Hepatic stellate cell (primary cell): ENCODE measurements at places on chromosomes 16 and 17.

- DNase-seq: no peak
Measured at GRCh38 chr16:11422381-11423314, 77.4 kb downstream of the RMI2 start.

- DNase-seq: no peak
Measured at GRCh38 chr17:81516439-81516838, 3.8 kb upstream of the ACTG1 start.

GRCh38 chr17:4205917-4206316, 57.9 kb downstream of the ANKFY1 start:
- no peak for DNase-seq

DNA sequence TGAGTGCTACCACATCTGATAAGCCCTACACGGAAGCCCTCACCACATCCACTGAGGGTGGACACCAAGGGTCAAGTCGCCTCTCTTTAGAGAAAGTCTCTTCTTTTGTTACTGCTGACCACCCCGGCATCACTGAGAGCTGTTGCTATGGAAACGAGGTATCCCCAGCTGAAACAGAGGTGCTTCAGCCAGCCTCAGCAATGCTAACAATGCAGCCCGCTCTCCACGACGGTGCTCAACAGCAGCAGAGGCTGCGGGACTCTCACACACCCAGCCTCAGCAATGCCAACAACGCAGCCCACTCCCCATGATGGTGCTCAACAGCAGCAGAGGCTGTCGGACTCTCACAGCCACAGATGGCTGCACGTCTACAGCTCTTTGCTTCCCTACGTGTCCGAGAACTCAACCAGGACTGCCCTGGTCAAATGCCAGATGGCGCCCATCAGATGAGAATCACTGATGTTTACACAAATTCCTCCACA, 41.4 kb downstream of the VPS53 start:
- DNase-seq: no peak

DNA sequence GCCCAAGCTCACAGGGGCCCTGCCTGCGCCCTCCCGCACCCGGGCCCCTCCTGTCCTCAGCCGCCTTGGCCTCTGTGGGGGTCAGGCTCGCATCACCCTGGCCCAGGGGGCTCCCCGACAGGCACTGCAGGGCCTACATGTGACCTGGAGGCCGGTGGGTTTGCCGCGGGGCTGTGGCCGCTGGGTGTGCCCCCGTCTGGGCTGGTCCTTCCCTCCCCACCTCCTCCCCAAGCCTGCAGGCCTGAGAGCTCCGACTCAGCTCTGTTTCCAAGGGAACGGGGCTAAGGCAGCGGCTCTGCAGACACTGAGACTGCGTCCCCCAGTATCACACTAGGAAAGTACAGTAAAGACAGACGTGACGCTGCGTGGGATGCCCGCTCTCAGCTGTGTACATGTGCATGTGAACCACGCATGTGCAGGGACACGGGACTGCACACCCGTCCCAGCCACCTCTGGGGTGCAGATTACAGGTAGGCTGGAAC, 16.5 kb upstream of the WDR45B start:
- no peak for DNase-seq

DNA sequence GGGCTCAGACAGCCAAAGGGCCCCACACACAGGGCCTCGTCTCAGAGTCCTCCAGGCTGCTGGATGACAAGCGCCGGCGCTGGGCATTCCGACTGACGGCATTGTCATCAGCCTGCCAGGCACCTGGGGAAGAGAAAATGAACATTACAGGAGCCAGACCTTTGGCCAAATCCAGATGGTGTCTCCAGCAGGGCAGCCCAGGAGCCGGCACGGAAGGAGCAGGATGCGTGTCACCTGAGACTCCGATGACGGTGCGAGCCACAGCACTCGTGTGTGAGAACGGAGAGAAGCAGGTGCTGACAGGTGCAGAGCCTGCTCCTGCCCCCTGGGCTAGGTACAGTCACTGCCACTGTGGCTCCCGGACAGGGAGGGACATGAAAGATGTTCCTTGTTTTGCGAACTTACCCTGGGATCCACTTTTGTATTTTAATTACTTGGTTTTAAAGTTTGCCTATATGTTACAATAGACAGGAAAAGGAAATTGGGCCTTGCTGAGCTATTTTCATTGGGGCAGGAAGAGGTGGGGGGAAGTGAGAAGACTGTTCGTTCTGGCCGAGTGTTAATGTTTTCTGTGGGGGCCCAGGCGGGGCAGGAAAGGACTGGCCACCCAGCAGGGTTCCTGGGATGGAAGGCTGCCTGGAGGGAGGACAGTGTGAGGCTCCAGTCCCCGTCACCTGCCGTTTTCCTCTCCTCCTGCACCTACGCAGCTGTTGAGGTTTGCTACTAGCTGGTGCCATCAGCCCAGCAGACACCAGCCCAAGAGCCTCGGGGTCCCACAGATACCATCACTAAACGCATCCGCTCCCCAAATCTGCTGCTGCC, 4.4 kb upstream of the FOXJ1 start:
- no peak for DNase-seq

- no peak for DNase-seq
Measured at GRCh38 chr16:12435730-12436129, 368.0 kb downstream of the CPPED1 start.

DNA sequence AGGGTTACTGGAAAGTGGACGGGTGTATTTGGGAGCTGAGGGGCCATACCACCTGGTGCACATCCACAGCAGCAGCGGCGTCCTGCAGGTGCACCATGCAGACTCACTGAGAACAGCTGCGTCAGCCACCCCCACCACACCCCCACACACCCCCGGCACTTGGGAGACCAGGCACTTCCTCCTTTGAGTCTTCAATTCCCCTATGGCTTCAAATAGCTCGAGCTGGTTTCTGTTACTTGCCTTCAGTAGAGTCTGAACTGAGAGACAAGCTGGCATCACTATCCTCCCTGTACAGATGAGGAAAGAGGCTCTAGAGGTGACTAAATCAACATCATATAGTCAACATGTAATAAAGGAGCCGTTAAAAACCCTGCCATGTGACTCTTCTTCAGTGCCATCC, 15.4 kb downstream of the CUEDC1 start:
- no peak for DNase-seq

- peak; percentile 81 for DNase-seq
Measured at GRCh38 chr17:41548844-41549595, 20.9 kb upstream of the KRT19 start.

DNA sequence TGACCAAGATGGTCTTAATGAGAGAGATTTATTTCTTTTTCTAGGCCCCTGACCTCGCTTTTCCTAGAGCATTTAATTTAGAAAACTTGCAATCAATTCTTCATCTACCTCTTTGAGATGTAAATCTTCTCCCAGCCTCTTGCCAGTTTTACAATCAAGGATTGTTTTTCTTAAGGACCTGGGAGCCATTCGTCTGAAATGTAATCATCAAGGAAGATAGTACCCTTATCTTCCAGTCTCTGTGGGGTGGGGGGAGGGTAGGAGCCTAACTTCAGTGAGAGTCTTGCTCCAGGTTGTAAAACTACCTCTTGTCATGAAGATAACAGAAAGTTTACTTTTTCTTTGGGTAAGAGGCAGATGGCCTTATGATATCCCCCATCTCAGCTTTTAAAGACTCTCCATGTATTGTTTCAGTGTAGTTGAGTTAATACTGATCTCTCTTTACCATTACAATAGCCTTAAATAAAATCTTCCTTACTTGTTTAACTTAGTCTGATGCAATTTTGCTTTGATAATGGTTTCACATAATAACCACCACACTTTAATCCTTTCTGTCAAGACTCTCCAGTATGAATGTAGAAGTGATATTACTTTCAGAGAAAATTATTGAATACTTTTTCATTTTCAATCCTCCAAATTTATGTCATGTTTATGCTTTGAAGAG, 110.2 kb upstream of the CPHXL start:
- DNase-seq: no peak

DNA sequence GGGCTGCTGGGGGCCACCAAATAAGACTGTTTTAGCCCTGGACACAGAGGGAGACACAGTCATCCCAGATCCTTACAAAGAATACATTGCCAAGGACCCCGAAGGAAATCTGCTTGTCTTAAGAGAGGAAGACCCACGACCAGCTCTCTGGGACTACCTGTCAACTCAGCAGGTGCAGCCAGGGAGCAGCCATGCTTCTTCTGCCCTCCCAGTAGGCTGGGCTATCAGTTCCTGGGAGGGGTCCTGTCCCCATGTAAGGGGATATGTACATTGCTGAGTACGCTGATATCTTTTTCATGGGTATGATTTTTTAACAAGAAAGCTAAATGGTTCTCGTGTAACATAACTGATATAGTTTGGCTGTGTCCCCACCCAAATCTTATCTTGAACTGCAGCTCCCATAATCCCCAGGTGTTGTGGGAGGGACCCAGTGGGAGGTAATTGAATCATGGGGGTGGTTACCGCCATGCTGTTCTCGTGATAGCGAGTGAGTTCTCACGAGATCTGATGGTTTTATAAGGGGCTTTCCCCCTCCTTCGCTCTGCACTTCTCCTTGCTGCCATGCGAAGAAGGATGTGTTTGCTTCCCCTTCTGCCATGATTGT, 11.3 kb downstream of the SSTR2 start:
- DNase-seq: no peak

GRCh38 chr16:74487634-74488495, 66.6 kb upstream of the CLEC18B start:
- DNase-seq: no peak

GRCh38 chr17:48527547-48527932, 3.3 kb downstream of the HOXB1 start:
- no peak for DNase-seq

DNA sequence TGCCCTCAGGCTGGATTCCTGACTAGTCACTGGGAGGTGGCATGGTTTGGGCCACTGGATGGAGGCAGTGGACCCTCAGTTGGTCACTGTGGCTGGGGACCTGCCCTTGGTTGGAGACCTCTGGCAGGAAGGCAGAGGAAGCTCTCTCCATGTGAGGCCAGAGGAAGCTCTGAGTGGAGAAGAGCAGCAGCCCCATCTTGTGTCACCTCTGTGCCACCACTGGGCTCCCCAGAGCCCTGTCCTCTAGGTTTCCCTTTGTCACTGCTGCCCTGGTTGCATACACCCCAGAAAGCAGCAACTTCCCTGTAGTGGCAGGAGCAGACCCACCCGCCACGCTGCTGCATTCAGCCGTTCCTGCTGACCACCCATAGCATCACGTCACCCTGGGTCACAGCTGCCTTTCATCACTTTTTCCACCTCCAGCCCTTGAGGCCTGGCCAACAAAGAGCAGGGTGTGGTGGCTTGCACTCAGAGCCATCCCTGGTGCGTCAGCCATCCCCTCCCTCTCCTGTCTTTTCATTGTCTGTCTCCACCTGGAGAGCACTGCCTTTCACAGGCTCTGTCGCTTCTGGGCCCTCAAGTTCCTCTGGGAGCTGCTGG, 11.9 kb downstream of the CTRL start:
- no peak for DNase-seq

GRCh38 chr16:73255031-73255430, 207.1 kb upstream of the ZFHX3 start:
- DNase-seq: no peak

DNA sequence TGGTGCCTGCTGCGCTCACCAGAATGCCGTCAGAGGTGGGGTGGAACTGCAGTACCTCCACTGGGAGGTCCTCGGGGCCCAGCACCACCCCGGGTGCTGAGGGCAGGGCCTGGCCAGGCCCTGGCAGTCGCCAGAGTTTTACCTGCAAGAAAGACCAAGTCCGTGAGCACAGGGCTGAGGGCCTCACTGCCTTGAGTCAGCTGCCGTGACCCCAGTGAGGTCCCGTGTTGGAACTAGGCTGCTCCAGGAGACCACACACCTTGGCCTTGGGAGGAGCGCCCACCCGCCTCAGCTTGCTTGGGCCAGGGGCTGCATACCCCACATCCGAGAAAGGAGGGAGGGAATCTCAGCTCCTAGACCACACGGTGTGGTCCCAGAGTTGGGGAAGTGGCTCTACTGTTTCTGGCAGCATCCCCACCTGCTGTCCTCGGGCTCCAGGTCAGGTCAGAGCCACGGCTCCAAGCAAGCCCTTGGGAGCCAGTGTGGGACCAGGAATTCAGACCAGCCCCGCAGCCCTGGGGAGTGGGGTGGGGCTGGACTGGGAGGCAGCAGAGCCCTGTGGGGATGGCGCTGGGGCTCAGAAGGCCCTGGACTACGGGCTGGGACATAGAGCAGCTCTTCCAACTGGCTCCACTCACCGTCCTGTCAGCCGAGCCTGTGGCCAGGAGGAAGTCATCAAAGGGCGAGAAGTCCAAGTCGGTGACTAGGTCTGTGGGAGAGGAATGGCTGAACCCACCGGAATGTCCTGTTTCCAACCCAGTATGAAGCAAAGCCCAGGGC, 8.7 kb downstream of the CORO7 start:
- peak; percentile 91 for DNase-seq

DNA sequence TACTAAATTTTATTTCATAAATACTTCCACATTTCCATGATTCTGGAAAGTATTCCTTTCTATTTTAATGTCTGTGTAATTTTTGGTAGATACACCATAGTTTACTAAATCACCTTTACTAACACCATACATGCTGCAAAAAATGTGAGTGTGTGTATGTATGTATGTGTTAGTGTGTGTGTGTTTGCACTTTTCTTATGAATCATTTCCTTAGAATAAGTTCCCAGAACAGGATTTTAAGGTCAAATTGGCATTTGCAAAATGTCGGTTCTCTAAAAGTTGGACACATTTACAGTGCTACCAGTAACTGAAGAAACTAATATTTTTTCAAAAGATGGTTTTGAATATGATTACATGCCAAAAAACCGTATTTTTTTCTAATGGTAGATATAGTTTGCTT, 137.1 kb downstream of the CYB561 start:
- no peak for DNase-seq

- DNase-seq: no peak
Measured at GRCh38 chr16:2178321-2179106, 17.9 kb downstream of the CASKIN1 start.
